ENCODE measurements at places on chromosomes 3 and 15.

DNA sequence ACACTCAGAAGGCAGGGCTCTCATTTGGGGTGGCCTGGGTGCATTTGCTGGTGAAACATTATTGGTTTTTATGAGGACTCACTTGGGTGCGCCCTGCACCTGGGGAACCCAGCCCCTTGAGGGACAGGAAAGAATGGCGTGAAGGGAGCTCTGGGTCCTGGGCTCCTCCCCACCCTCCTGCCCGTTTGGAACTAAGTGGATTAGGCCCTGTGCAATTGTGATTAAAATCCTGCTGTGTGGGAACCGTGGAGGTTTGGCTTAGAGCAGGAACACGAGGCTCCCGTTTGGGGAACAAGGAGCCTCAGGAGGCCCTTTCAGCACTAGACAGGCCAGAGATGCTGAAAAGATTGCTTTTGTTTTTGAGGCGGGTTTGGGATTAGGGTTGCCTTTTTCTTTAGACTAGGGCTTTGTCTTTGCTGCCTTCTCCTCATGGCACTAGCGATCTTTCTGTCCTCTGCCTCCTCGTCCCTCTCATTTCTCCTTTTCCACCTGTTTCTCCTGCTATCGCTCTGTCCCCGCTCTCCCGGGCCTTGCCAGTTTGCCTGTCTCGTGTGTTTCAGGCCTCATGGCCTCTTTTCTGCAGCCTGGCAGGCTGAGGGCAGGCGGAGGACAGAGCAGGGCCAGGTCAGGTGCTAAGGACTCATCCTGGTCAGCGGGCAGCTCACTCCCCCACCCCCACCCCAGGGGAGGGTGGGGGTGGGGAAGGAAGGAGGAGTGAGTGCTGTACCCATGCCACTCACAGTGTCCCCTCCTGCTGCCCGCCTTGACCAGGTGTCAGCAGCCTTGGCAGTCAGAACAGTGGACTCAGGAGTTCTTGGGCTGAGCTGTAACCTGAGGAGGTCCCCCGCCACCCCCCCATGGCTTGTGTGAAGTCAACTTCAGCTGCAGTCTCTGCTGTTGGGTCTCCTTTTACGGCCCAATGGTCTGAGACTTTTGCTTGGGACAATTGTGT lies 8.6 kb downstream of the MAPKAPK3 start:
- no peak for DNase-seq

DNA sequence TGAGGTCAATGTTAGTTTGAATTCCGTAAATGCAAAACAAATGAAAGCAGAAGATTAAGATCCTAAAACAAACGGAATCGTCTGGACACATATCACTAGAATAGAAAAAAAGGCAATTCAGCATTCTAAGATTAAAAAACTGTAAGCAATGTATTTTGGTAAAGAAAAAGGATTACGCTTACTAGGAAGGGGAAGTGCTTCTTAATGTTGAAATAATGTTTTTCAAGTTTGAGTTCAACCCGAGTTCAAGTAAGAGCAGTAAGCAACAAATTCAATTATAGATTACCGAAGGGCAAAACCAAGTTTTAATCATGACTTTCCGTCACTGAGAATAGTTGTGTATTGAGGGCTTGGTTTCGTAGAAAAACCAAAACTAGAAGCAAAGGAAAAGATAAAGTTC lies 637 bp downstream of the CIP2A start:
- DNase-seq = no peak

GRCh38 chr15:56741541-56741940 lies 8.2 kb upstream of the ZNF280D start:
- DNase-seq = no peak

- DNase-seq = no peak
Observed at GRCh38 chr3:152511904-152512303, 243.2 kb downstream of the MBNL1 start.

DNA sequence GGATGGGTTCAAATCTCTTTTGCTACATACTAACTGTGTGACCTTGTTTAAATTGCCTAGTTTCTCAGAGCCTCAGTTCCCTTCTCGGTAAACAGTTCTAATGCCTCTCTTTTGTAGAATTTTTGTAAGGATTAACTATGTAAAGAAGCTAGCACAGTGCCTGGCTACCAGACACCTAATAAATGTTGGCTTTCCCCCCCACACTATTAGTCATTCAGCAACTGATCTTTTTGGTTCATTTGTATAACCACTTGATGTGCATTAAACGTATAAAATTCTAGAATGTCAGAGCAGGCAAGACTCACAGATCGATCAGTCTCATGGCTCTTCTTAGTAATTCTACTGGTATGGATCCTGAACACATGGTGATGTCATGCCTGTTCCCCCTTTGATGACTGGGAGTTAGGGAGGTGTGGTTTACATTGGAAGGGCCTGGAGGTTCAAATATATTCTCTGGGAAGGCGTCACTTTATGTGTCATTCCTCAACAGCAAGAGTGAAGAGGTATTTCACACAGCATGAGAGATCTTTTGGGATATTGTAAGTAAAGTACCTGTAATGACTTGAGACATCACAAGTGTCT lies 6.5 kb downstream of the TAGLN3 start:
- no peak for DNase-seq

DNA sequence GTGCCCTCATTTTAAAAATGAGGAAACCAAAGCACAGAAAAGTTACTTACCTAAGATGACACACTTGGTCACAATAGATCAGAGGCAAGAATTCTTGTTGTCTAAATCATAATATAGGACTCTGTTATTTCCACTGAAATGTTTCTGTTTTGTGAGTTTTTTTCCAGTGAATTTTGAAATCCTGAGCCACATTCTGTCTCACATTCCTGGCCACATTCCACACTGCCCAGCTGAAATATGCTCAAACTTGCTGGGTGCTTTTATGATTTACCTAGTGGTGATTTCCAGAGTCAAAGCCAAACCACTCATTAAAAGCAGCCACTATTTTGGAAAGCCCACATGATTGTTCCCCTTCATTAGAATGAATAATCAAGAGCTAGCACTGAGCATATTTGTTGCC lies 82.3 kb upstream of the NPHP3 start:
- no peak for DNase-seq

DNA sequence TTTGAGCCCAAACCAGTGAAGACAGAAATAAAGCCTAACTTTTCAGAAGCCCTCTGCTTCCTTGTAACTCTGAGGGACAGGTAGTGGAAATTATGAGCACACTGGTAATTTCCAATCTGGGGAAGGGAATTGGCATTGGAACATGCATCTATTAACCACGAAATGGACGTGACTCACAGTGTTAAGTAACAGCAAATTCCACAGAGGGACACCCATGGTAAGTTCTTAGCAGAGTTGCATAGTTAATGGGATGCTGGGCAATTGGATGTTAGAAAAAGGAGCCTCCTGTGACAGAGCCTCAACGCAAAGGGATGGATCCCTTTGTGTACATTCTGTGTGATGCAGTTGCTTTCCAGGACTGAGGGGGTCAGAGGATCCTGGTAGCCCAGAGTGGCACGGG lies 168.6 kb downstream of the SEMA6D start:
- no peak for DNase-seq

DNA sequence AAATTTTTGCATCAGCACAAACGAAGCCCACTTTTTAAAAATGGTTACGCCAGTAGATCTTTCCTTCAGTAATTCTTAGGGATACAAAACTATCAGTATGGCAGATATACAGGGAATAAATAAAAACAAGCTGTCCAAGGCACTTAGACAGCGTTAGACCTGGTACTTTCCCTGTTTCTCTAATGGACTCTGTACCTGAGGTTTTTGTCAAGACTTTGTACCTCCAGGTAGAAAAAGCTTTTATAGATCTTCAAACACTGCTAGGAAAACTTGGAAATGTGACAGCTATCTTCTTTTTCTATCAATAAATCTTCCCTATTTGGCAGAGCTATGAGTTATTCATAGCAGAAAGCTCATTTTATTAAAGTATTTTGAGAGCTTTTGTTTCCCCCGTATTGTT lies 477.8 kb downstream of the MAGI1 start:
- DNase-seq = no peak

DNA sequence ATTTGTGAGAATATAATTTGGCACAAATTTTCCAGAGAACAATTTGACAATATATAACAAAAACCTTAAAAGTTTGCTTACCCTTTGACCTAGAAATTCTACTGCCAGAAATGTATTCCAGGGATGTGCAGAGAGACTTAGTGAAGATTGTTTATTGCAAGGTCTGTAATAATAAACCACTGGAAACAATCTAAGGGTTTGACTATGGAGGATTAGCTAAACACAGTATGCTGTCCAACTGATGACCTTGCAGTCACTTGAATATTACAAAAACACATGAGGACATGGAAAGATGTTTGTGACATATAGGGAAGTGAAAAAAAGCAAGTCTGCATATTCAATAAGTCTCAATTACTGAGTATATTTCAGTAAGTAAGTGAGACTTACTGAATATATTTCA lies 48.1 kb upstream of the CDV3 start:
- DNase-seq = no peak

DNA sequence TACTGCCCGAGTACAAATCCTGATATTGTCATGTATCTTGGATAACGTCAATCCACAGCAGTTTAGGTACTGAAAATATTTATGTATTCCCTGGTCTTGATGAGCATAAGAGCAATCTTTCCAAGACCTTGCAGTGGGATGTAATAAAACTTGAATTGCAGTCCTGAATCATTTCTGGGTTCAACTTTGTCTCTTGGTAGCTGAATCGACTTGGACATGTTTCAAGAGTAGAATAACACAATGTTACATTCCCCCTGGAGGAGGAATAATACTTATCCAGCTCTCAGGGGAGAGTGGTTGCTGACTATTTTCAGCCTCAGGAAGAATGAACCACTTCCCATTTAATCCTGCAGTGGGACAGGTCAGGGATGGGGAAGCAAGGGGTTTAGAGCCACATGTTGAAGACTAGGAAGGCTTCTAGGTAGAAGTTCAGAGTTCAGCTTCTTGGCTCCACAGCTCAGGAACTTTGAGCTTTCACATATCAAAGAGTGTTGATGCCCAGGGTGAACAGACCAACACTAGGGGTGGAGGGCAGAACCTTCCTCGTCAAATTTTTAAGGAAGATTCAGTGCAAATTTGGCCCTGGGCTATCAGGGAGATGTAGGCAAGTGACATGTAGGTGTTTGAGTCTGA lies 43.4 kb upstream of the GPD1L start:
- no peak for DNase-seq

GRCh38 chr15:52790941-52791751 lies 1.0 kb upstream of the ONECUT1 start:
- no peak for DNase-seq

DNA sequence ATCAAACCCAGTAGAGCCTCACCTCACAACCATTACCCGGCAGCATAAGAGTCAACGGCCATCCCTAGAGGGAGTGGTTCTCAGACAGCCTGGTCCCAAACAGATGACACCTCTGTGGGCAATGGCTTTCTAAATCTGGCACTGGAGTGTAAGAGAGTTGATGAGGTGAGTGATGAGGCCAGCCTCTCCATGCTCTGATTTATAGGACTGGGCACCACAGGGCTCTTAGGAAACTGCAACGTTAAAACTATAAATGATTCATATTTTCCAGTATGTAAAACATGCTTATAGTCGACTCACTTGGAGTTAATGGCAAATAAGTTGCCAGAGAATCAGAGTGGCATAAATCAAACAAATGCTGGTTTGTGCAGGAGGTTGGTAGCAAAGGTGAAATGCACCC lies 187.7 kb downstream of the GREM1 start:
- no peak for DNase-seq

GRCh38 chr15:101043911-101044624 lies 124.9 kb downstream of the LRRK1 start:
- DNase-seq = no peak

DNA sequence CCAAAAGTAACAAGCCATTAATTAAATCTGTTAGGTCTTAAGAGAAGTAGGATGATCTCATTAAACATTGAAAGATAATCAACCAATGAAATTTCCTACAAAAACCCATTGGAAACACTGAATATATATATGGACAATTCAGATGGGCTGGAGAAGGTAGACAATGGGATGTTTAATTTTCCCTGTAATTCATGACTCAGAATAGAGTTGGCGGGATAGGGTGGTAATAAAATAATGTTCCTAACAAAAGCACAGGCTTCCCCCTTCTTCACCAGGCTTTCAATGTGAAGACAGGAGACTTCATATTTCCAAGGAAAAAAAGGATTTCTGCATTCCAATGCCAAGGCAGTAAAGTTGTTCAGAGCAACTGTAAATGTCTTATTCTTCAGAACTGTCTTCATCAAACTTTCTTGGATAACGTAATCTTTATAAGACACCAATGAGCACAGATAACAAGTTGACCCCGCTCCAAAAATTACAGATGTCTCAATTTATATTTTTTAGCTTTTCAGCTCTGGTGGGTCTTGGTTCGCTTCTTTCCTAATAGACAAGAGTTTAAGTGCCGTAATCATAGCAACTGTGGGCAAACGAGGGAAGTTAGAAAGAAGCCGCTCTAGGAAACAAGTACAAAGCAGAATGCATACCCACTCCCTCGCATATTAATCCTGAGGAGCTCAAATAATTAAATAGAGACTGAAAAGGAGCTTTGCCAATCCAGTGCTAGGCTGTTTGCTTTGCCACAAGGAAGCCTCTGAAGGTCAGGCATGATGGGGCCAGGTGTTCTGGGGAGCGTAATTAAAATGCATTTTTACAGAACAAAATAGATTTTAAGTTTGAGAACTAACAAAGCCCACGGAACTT lies 377.0 kb downstream of the FOXP1 start:
- no peak for DNase-seq

GRCh38 chr15:92655178-92655995 lies at the start of gene FAM174B:
TSS of gene FAM174B (minus strand) at chr15:92655775.
- DNase-seq = no peak

DNA sequence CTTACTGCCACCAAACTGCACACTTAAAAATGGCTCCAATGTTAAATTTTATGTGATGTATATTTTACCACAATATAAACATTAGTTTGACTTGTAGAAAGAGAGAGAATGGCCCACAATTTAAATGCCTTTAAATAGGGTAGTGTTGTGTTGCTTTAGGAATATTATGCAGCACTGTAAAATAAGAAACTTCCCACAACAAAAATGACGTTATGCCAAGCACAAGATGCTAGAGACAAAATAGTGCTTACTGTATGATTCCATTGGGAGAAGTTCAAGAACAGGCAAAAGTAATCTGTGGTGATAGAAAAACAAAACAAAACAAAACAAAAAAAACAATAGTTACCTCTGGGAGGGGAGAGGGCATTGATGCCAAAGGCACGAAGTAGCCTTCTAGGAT lies 91.3 kb downstream of the MEGF11 start:
- DNase-seq = no peak

DNA sequence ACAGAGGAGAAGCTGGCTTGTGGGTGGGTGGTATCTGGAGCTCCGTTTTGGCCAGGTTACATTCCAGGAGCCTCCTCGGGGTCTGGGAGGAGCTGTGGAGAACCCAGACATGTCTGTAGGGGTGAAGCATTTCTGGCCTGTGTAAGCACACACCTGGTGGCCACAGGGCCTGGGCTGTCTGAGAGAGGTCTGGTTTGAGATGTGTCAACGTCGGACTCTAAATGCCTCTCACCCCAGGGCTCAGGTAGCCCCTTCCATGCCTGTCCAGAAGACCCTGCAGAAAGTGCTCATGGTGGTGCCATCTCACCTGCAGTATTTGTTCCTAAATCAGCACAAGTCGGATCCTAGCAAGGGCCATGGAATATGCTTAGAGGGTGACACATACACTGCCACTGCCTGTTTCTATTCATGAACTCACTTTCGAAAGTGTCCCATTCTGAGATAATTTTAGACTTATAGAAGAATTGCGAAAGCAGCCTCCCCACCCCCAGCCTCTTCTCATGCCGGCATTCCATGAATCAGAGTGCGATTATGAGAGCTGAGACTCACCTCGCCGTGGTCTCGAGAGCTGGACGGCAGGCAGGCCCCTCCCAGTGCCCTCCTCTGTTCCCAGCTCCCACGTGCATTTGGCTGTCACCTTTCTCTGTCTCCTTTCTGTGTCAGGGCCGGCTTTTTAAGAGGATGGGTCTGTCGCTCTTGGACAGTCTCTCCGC lies 63.7 kb downstream of the KLF15 start:
- DNase-seq = no peak
